ENCODE measurements at places on chromosomes 6 and 20.

DNA sequence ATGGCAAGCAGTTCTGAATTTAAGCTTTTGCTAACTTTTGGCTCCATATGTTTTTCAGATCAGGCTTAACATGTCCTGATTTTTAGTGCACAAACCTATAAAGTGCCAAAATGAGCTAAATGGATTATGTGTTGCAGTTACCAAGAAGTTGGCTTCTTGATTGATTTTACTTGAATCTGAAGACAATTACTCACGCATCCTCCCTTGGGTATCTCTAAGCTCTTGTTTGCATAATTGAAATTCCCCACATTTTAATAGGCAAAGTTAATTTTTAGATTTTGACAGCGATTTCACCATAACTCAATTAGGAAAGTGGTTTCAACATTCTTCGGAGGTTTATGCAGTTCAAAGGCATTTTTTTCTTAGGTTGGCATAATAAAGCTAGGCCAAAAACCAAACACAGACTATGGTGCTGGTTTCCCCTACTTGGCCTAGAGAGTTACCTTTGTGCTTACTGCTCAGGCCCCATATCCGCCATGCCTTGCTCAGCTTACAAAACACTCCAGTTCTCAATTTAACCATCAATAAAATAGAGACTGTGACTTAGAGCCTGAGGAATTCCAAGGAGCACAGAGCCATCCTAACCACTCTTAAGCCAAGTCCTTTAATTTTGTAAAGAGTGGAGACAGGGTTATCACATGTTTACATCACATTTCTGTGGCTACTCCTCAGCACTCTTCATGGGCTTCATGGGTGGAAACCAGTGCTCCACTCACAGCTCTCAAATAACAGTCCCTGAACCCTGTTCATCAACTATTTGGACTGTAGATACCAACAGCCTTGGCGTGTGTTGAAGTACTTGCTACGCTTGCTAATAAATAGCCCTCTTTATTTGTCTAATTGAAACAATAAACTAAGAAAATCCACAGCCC lies 32.1 kb downstream of the LAMA4 start:
- no peak for DNase-seq

DNA sequence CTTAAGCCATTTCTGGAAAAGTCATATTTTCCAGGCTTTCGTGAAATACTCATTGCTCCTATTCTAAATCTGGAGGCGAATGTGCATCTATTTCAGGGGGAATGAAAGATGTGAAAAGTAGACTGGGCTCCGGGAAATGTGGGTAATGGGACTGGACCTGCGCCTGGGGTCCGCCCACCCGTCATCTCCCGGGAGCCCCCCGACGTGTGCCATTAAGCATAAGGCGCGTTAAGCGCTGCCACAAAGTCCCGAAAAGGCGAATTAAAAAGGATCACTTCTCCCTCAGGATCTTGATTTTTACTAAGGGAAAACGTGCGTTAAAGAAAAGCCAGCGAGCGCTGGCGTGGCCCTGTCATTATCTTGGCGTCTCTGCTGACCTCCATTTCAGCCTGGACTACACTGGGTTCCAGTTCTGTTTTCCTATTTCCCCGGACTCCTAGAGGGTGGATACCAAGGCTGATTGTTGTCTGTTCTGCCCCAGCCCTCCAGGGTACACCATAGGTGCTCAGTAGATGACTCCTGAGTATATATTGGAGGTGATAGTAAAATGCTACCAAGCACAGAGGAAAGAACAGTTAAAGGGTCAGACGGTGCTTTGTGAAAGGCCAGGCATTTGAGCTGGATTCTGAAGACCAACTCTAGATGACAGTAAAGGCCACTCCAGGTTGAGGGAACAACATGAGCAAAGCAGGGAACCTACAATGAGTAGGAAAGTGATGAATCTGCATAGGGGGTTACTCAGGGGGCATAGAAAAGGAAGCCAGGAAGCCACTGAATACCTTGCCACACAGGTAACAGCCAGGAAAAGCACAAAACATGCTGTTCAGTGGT lies 89.2 kb upstream of the ARID1B start:
- DNase-seq, result no peak

DNA sequence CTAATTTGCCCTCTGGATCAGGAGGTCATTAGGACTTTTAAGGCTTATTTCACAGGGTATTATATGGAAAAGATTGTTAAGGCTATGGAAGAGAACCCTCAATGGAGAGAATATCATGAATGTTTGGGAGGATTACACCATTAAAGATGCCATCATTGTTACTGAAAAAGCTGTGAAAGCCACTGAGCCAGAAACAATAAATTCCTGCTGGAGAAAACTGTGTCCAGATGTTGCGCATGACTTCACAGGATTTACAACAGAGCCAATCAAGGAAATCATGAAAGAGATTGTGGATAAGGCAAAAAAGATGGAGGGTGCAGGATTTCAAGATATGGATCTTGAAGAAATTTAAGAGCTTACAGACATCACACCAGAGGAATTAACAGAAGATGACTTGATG lies 798.3 kb upstream of the SLC35B3 start:
- DNase-seq, result no peak

DNA sequence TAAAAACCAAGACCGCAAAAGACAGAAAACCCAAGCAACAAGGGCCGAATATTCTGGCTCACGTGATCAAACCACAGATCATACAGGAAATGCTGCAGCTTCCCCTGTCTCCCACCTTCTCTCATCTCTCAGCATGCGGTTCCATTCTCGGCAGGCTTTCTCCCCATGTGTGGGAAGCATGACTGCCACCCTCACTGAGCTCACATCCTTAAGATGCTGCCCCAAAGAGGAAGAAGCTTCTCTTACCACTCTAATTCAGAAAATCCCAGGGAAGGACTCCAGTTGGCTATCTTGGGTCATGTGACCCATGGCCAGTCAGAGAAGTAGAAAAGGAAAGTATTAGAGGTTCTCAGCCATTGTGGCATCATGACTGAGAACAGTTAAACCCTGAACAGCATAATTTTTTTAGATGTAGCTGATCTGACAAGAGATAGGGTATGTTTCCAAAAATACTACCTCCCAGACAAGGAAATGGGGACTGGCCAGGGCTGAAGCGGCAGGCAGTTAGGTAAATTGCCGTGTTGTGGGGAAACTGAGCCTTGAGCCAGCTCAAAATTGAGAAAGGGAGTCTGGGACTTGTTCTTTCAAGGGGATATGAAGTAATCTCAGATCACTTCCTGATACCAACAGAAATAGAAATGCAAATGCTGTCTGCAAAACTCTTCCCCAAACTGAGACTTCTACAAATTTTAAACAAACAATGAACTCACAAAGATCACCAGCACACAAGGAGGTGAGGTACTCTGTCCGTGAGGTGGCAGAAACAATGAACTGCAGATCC lies 37.1 kb upstream of the GRM4 start:
- no peak for DNase-seq

DNA sequence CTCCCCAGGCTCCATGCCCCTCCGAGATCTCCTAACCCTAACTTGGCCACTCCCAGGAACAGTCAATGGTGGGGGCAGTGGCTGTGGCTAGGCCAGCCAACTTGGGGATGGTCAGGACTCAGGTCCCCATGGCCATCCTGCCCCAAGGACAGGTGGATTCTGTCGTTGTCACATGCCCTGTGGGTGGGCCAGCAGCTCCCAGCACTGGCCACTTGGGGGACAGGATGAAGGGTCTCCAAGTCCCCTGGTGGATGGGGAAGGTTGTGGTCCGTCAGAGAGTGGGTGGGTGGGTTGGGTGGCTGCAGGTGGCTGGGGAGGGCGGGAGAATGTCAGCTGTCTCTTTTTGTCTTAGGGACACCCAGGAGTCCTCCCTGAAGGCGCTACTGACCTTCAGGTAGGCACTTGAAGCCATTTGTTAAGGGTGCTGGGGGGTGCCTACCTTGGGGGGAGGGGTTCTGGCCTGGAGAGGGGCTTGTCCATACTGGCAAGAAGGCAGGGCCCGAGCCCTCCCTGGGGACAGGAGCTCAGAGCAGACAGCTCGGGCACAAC lies 5.5 kb downstream of the COL9A3 start:
- no peak for DNase-seq

DNA sequence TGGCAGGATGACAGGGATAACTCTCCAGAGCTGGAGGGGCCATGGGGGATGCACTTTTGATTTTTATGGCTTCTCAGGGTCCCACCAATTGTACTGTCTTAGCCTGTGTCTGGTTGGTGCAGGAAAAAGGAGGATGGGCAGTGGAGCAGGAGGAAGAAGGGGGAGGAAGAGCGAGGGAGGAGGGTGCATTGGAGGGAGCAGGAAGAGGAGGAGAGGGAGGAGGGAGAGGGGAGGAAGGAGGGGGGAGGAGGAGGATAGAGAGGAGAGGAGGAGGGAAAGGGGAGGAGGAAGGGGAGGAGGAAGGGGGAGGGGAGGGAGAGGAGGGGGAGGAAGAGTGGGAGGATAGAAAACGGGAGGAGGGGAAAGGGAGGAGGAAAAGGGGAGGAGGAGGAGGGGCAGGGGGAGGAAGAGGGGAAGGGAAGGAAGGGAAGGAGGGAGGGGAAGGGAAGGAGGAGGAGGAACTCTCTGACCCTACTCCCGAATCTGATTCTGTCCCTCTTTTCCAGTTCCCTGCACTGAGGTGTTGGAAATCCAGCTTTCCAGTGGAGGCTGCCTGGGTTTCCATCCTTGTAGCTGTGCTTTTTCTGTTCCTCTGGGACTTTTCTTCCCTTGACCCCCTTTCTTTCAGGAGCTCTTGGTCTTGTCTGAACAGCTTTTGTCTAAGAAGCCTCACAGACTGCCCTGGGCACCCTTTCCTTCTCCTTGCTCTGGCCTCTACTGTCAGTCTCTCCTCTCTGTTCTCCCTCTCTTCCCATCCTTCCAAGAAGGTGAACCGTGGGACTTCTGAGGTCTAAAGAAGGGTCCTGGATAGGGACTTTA lies 149.4 kb downstream of the DHX35 start:
- DNase-seq, result no peak

DNA sequence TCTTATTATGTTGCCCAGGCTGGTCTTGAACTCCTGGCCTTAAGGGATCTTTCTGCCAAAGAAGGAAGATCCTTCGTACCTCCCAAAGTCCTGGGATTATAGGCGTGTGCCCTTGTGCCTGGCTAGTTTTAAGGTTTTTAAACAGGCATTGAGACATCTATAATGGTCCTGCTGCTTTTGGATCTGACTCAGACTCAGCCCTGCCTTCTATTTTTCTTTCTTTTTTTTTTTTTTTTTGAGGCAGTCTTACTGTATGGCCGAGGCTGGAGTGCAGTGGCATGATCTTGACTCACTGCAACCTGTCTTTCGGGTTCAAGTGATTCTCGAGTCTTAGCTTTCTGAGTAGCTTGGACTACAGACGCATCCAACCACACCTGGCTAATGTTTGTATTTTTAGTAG lies 73.7 kb downstream of the PHF20 start:
- DNase-seq, result no peak

- DNase-seq, result no peak
Observed at GRCh38 chr20:59576216-59576953, 28.0 kb upstream of the PHACTR3 start.

DNA sequence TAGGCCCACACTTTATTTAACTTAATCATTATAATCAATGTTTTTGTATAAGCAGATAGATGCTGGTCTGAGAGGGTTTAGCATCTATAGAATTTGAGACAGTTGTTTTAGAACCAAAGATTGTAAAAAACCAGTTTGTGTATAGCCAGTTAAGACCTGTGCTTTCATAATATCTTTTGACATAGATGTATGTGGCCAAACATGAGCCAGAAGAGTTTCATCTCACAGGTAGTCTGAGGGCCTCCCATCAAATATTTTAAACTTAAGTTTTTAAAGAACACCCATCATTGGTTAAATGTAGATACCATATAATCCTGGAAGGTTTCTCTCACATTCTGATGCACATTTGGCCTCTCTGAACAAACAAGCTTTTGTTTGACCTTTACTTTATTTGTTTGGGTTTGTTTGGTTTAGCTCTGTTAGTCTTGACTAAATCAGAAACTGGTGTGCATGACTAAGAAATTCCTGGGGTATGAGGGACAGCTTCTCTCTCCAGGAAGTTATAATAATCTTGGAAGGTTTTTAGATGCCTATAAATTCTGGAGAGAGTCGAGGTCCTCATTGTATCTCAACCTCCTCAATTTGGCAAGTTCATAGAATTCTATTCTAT lies 58.0 kb upstream of the TMEM200A start:
- no peak for DNase-seq

- peak; percentile 53 for DNase-seq
Observed at GRCh38 chr6:1834646-1835516, 225.2 kb downstream of the FOXC1 start.

GRCh38 chr6:90896075-90896547 lies 309.2 kb upstream of the MAP3K7 start:
- no peak for DNase-seq

DNA sequence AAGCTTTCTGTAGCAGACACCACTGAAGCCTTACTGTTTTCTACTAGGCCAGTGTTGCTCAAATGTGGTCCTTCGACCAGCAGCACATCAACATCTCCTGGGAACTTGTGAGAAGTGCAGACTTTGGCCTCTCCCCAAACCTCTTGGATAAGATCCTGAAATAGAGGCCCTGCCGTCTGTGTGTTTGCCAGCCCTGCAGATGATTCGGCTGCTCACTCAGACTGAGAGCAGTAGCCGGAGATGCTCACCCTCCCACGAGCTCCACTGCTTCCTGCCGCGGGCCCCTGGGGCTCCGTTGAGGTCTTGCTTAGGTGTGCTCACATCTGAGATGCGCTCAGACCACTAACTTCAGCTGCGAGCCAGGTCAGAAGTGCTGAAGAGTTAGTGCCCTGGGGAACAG lies 129.5 kb upstream of the SSTR4 start:
- DNase-seq, result no peak

GRCh38 chr6:27359231-27359630 lies 29.3 kb upstream of the ZNF391 start:
- DNase-seq, result no peak

DNA sequence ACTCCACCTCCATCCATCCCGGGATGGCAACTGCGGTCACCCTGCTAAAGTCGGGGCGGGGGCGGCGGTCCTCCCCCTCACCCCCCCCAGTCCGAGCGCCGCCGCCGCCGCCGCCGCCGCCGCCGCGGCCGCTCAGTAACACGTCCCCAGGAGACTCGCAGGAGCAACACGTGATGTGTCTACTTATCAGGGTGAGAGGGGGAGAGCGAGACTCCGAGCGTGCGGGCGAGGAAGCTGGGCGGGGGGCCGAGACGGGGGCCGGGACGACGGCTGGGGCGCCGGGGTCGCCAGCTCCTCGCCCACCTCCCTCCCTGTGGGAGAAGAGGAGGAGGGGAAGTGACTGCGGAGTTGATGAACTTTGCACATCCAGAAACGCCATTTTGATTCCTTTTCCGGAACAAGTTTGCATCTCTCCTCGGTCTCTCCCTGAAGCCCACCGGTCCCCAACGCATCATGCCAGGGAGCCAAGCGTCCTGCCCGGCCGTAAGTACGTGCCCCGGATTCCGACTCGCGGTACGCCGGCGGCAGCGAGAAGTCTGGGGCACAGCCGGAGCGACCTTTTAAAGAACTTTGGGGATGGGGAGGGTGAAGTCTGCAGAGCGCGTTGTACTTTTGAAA lies at the start of gene RREB1:
RREB1 (plus strand) TSS at position 384 of the 618 bp plus-strand sequence. CDS start 73,951 bp downstream, outside the sequence.
- DNase-seq, result peak; percentile 75
